Eye (tissue), 1 donor: ENCODE measurements at places on chromosomes 1 and 21.

- DNase-seq, result peak; percentile 39
Measured at GRCh38 chr1:50080904-50081586, 27.7 kb upstream of the ELAVL4 start.

GRCh38 chr1:226625832-226626576 is 77.4 kb downstream of the STUM start:
- DNase-seq, result no peak

DNA sequence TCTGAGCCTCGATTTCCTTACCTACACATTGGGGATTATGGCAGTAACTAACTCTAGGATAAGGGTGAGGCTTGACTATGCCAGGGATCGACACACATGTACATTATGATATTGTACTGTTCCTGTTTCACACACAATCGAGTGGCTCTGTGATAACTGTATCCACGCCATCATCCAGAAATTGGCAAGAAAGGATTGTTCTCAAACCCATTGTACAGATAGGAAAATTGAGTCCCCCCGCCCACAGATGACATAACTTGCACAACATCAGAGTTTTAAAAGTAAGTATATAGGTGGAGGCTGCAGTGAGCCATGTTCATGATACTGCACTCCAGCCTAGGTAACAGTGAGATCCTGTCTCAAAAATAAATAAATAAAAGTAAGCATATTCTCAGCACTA is 3.8 kb downstream of the KANK4 start:
- DNase-seq, result no peak

GRCh38 chr1:47555841-47556560 is 118.2 kb downstream of the FOXD2 start:
- DNase-seq, result no peak

GRCh38 chr1:234610061-234610665 is at the start of gene IRF2BP2:
Gene IRF2BP2, minus strand, starts transcription at chr1:234610178. Its CDS starts 684 bp downstream, at chr1:234609494.
- DNase-seq, result peak; percentile 94

DNA sequence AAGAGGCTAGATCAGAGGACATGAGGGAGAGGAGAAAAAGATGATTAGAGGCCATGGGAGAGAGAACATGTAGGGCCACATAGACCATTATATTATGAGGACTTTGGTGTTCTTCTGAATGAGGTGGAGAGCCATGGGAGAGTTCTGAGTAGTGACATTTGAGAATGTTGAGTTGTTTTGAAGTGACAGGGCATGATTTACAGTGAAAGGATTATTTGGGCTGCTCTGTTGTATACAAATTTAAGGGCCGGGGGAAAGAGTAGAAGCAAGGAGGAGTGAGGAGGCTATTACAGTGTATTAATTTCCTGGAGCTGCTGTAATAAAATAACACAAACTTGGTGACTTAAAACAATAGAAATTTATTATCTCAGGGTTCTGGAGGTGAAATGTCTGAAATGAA is 102.5 kb upstream of the RGS4 start:
- no peak for DNase-seq

DNA sequence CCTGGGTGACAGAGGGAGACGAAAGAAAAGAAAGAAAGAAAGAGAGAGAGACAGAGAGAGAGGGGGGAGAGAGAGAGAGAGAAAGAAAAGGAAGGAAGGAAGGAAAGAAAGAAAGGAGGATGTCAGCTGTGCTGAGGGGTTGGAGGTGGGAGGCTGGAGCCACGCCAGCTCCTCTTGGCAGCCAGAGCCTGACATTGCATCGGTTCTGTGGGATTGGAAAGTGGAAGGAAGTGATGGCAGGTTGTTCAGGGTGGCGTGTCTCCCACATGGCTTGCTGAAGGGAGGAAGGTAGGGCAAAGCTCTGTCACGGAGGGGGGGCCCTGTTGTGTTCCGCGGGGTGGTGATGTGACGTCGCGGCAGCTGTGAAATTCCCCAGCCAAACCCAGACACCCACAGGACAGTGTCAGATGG is 30.7 kb downstream of the EIF2D start:
- DNase-seq, result no peak

DNA sequence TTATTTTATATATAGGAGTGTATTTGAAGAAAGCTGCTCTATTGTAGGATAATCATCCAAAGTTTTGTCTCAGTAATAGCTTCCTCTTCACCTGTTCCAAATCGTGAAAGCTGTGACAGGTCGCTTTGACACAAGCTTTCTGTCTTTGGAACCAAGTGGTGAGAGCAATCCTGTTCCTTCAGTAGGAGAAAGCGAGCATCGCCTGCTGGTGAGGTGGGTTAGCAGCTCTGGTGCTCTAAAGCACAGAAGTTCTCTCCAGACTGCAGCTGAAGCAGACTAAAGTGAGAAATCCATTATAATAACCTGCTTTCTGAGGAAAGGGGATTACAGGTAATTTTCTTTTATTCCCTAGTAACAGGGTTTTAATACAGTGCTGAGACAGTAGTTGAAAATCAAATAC is 803.8 kb downstream of the ADGRL2 start:
- peak; percentile 19 for DNase-seq

- DNase-seq, result peak; percentile 89
Measured at GRCh38 chr1:27395441-27396195, 3.2 kb downstream of the GPR3 start.

GRCh38 chr1:161921990-161922389 is 101.7 kb downstream of the OLFML2B start:
- no peak for DNase-seq

GRCh38 chr1:47182676-47183235 is 7.1 kb downstream of the PDZK1IP1 start:
- DNase-seq, result no peak

DNA sequence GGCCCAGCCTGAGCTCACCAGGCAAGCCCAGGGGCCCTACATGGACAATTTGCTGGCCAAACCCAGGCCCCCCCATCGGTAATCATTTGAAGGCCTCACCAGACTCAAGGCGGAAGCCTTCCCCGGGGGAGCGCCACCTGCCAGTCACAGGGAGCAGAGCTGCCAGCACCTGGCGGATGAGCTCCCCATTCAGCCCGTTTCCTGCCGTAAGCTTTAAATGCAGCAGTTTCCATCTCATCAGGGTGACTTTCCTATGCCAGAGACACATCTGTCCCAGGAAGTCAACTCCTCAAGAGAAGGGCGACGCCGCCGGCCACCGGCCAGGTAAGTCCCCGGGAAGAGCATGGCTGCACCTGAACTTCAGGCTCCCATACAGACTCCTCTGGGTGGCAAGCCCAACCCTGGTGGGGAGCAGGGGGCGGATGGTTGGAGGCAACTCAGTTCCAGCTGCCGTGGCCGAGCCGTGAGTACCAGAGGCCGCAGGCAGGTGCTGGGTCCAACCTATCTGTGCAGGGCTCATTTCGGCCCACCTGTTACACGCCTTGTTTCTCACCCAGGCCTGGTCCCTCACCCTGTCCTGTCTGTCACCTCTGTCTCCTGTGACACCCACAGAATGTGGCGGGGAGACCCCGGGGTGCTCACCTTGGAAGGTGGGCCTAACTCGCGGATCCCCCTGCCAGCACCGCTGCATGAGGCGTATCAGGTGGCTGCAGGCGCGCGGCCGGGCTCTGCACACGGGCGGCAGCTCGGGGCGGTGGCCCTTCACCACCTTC is 20.7 kb downstream of the RIPK4 start:
- DNase-seq, result no peak

GRCh38 chr1:161273402-161273801 is 14.9 kb downstream of the PCP4L1 start:
- DNase-seq, result peak; percentile 19

DNA sequence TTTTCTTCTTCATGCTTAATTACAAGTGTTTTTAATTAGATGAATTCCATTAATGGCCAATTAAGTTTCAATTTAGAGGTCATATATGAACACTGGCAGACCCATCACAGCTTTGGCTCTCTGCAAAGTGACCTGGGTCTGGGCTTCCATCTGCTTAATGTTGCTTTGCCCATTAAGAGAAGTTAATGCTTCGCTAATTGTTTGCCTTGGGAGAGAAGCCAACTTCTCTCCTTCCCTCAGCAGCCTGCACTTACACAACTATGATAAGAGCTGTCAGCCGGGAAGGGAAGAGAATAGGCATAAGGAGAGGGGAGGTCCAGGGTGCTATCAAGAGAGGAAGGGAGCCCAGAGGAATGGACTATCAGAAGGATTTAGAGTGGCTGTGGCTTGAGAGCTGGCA is 29.0 kb upstream of the CCDC190 start:
- no peak for DNase-seq

- DNase-seq, result peak; percentile 70
Measured at GRCh38 chr1:42962641-42963377, 4.1 kb upstream of the SLC2A1 start.

- peak; percentile 43 for DNase-seq
Measured at GRCh38 chr1:23791516-23792047, 637 bp downstream of the LYPLA2 start.

DNA sequence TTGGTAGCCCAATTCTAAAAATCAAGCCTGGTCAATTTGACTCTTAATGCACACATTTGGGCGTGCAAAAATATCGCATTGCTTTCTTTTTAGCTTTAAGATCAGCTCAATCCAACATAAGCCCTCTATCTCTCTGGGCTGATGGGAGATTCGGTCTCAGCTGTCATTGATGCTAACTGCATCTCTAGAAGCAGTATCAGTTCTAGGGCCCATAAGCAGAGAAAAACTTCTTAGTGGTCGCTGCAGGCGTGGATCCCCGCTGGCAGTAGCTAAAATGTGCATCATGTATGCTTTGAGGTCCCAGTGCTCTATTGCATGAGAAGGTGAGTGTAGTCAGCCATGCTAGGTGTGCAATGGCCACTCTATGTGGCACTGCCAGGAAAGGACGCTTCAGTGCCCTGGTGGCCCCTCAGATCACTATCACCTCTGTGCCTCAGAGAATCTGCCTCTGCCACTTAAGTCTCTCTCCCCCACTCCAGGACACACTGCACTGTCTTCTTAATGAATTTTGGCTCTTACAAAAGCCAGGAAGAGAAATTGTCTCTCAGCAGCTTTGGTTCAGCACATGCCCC is 79.7 kb upstream of the GADD45A start:
- DNase-seq, result no peak

DNA sequence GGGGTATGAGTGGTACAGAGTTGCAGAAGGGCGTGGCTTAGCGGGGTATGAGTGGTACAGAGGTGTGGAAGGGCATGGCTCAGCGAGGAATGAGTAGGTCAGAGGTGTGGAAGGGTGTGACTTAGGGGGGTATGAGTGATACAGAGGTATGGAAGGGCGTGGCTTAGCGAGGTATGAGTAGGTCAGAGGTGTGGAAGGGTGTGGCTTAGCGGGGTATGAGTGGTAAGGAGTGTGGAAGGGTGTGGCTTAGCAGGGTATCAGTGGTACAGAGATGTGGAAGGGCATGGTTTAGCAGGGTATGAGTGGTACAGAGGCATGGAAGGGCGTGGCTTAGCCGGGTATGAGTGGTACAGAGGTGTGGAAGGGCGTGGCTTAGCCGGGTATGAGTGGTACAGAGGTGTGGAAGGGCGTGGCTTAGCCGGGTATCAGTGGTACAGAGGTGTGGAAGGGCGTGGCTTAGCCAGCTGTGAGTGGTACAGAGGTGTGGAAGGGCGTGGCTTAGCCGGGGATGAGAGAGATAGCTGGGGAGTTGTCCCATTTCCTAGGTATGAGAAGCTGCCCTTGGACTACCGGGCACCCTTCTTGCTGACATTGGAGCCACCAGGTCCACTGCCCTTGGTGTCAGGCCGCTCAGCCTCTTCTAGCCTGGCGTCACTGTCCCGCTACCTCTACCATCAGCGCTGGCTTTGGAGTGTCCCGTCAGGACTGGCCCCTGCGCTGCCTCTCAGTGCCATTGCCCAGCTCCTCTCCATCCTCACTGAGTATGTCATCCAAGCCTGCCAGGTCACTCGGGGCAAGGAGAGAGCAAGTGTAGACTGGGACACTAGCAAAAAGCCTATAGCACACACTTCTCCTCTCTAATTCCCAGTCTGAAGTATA is 29.8 kb downstream of the HYI start:
- no peak for DNase-seq

- DNase-seq, result no peak
Measured at GRCh38 chr1:109901141-109901523, 9.5 kb upstream of the CSF1 start.

DNA sequence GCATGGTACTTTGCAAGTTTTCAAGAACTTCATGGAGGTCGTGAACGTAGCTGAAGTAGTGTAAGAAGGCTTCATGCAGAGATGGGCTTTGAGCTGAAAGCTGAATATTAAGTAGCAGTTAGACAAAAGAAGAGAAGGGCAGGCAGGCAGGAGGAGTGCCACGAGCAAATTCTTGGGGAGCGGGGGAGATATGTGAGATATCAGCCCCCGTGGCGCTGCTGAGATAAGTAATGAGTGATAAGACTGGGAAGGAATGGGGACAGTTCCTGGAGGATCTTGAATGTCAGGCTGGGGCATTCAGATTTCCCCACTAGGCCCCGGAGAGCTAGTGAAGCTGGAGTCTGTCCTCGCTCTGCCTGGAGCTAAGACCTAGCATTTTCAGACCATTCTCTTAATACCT is 27.9 kb upstream of the KIRREL1 start:
- no peak for DNase-seq

DNA sequence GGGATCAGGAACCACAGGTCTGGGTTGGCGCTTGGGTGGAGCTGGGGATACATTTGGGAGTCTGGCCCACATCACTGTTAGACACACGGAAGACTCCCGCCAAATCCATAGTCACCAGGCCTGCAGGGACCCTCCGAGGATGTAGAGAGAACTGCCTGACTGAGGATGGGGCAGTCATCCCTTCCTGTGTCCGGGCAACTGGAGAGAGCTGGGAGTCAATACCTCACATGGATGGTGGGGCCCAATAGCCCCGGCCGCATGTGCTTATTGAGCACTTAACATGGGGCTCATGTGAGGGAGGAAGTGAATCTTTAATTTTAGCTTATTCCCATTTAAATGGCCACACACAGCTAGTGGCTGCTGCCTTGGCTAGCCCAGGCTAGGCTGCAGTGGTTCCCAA is 124.5 kb downstream of the TLR5 start:
- DNase-seq, result no peak
